Diencephalon (tissue), 1 donor: ENCODE measurements at places on chromosomes 2 and 18. TPM values are rescaled to one million over a fixed set of nuclear protein-coding genes. Genes with fewer than 3 reads are reported as not detected.

Gene METTL8
- total RNA-seq = 23.5 TPM

Gene PLB1
- 10.6 TPM for total RNA-seq

Gene ACVR1C
- 3.5 TPM for total RNA-seq

Gene ANKRD29
- total RNA-seq = 11.3 TPM

Gene RESP18
- 1.8 TPM for total RNA-seq

Gene UGT1A5
- total RNA-seq = not detected

Gene TLX2
- total RNA-seq = not detected

Gene DES
- total RNA-seq = 1.4 TPM

Gene DNAH7
- 21.7 TPM for total RNA-seq

Gene BCL11A
- total RNA-seq = 71.5 TPM

Gene UGT1A8
- total RNA-seq = not detected

Gene NYAP2
- total RNA-seq = 16.1 TPM

Gene PAX3
- 0.69 TPM for total RNA-seq

Gene RAX
- total RNA-seq = 0.23 TPM

Gene CCT7
- total RNA-seq = 180 TPM

Gene TNFAIP6
- 1.2 TPM for total RNA-seq

Gene FEV
- total RNA-seq = not detected

Gene ANKRD44
- 78.2 TPM for total RNA-seq

Gene PROKR1
- 1.8 TPM for total RNA-seq

Gene EPC2
- total RNA-seq = 72.7 TPM
